A172 (cell line): ENCODE measurements at places on chromosomes 13 and 19. TPM values are rescaled to one million over a fixed set of nuclear protein-coding genes. Genes with fewer than 3 reads are reported as not detected.

NXNL1 gene
- not detected in 2 replicates for total RNA-seq

GRCh38 chr19:35167251-35168119 lies 12.9 kb downstream of the FXYD5 start:
- no peak for DNase-seq

DNA sequence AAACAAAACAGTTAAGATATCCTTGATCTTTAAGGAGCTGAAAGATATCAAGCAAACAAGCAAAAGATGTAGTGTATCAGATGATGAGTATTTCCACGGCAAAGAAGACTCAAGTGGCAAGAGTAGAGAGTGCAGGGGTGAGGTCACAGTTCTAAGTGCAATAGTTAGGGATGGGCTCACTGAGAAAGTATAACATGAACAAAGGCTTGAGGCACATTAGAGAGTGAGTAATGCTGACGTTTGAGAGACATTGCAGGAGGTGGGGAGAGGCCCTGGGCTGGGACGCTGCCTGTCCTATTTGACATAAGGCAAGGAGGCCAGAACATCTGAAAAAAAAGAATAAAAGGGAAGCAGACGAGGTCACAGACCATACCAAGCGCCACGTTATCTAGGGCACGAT lies 1.4 kb downstream of the DUXA start:
- DNase-seq = peak; percentile 23

GRCh38 chr13:101624981-101625380 lies 172.5 kb downstream of the ITGBL1 start:
- no peak for DNase-seq

DNA sequence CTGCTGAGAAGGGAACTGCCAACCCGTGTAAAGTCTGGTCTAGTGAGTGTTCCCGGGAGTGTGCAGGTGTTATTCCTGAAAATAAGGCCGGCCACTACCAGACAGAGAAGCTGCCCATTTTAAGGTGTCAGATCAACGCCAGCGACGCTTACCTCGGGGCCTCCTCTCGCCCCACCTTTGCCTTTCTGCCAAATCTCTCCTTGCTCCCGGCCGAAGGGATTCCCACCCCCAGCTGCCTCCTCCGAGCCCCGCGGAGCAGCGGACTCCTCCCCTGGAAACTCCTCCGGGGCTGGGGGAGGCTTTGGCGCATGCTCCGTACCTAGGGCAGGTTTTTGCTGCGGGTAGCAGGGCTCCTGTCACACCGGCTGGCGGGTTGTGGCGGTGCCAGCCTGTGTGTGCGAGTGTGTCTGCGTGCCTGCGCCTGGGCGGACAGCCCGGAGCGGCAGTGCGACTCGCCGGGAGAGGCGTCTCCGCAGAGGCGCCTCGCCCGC lies at the start of gene HS6ST3:
Gene HS6ST3, plus strand, starts transcription at position 359 of the 491 bp plus-strand sequence.
- DNase-seq = peak; percentile 8

CGB3 gene
- total RNA-seq = 2.6 TPM in 1 of 2 replicates, not detected in the other

GRCh38 chr13:22144806-22145205 lies 473.9 kb downstream of the FGF9 start:
- no peak for DNase-seq

- DNase-seq = no peak
Measured at GRCh38 chr13:110820322-110820721, 94.5 kb downstream of the ANKRD10 start.

- DNase-seq = no peak
Measured at GRCh38 chr19:10736916-10737551, 19.2 kb downstream of the DNM2 start.

SERP2 gene
- not detected in 2 replicates for total RNA-seq

GRCh38 chr19:35955881-35956634 lies 19.9 kb downstream of the LRFN3 start:
- DNase-seq = no peak

DNA sequence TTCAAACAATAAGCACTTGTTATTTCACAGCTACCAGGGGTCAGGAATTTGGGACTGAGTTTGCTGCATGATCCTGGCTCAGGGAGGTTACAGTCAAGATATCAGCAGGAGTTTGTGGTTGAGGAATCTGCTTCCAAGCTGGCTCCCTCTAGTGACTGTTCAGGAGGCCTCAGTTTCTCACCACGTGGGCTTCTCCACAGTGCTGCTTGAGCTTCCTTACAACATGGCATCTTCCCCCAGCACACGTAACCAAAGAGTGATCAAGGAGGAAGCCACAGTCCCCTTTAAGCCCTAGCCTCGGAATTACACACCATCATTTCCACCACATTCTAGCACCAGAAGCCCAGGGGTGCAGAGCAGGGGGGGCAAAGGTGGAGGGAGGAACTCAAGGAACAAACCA lies 28.8 kb downstream of the CELF5 start:
- no peak for DNase-seq

- no peak for DNase-seq
Measured at GRCh38 chr13:106919133-106919532, 351.2 kb upstream of the ARGLU1 start.

CDX2 gene
- not detected in 2 replicates for total RNA-seq

- peak; percentile 75 for DNase-seq
Measured at GRCh38 chr19:1122972-1123363, 19.2 kb downstream of the GPX4 start.
